ENCODE measurements at places on chromosomes 1 and 21.

GRCh38 chr1:10943991-10944730 lies 68.3 kb upstream of the TARDBP start:
- no peak for DNase-seq

DNA sequence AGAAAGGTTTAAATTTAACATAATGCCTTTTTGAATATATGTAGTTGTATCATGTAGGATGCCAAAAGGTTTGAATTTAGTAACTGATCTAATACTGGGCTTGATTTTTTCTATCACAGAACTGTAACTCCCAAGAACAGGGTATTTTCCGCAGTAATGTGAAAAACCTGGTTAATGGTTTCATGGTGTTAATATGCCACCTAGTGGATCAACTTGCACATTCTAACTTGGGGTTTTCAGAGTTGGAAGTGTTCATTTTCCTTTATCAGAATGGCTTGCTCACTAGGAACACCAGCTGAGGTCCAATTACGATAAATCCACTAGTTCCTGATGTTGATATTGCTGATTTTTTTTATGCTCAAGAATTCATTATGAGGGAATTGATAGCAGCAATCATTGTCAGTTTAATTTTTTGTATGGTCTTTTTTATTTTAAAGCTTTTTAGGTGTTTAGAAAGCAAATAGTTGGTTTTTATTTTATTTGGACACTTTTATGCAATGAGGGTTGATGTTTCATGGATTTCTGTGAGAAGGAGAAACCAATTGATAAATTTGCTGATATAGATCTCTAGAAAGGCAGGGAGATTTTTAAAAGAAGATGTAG lies 157.2 kb downstream of the PLA2G4A start:
- DNase-seq = peak; percentile 42

DNA sequence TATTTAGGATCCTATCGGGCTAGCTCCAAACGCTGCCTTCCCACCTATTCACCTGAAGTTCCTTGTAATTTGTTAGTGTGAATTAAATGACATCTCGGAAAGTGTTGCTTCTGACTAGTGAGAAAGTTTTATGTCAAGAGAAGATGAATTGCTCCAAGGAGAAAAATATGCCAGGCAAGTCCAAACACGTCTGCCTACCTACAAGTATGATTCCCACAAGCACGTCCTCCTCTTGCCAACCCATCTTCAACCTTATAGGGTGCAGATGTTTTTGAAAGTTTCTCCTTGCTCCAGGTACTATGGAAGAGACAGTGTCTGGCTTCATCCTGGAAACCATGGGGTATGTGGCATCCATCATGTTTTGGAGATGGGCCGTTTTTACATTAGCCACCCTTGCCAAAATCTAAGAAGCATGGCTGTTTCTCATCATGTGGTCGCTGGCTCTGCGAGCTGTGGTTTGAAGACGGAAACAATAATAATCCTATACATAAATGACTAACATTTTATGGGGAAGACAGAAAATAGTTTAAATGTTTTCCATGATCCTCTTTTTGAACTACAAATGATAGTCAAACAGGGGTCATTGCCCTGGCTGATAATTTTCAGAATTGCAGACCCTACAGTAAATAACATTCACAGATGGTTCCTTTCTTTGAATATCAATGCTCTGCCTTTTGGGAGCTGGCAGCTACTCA lies 505.8 kb downstream of the SMYD3 start:
- peak; percentile 70 for DNase-seq

GRCh38 chr1:117694543-117694942 lies 88.7 kb downstream of the TENT5C start:
- peak; percentile 23 for DNase-seq

DNA sequence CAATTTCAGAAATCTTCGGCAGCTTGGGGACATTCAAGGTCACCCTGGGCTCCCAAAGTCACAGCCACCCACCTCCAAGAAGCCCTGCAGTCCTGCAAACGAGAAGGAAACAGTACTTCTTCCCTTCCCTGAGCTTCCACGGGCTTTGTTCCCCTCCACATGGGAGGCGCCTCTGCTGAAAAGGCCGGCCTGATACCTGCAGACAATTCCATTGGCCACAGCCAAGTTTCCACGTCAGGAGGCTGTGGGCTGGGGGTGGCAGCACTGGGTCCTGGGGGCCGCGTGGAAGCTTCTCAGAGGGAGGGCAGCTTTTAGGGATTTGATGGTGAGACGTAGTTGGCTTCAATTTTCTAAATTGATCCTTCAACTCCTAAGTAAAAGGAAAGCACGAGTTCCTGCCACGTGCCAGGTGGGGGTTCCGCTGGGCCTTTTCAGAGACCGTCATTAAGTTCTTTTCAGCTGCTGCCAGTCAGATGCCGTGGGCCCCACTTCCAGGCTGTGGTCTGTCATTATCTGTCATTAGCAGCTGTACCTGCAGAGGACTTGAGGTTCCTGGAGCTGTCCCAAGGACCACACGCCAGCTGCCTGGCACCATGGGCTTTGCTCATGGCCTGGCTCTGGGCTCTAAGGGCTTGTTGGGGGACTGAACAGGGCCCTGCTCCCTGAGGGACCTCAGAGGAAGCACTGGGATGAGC lies 98.7 kb downstream of the CRYAA start:
- DNase-seq = no peak

GRCh38 chr1:118325550-118326225 lies 140.7 kb upstream of the SPAG17 start:
- no peak for DNase-seq

- DNase-seq = peak; percentile 35
Observed at GRCh38 chr1:222644636-222644980, 26.7 kb downstream of the MIA3 start.

GRCh38 chr1:27614625-27615344 lies 10.8 kb upstream of the AHDC1 start:
- DNase-seq = no peak

- no peak for DNase-seq
Observed at GRCh38 chr21:42747746-42748351, 94.4 kb downstream of the PDE9A start.

GRCh38 chr1:30049748-30050296 lies 673.6 kb downstream of the MATN1 start:
- DNase-seq = no peak

DNA sequence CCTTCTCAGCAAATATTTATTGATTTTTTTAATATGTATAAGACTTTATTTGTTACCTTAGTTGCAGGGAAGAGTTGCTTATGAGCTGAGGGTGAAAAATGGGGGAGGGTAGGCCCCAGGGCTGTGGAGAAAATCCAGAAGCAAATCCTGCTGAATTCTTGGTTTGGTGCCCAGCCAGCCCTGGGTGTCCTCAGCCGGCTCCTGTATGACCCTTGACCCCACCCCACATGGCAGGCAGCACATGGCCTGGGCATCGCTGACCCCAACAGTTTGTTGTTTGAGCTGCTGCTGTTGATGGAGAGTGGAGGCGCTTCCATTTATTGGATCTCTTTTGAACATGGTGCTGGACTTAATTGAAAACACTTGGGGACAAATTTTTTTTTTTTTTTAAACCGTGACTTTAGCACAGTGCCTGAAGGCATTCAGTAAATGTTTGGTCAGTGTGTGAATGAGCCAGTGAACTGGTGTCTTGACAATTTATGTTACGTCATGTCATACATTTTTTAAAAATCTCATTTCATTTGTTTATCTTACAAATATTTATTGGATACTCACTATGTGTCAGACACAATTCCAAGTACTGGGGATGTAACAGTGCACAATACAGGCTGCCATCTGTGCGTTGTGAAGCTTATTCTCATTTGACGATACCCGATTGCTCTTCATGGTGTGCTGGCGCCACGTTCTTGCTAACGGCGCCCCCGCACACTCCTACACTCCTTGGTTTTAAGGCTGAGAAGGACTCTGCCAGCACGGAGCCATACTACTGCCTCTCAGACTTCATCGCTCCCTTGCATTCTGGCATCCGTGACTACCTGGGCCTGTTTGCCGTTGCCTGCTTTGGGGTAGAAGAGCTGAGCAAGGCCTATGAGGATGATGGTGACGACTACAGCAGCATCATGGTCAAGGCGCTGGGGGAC lies 98.8 kb downstream of the MTR start:
- no peak for DNase-seq

DNA sequence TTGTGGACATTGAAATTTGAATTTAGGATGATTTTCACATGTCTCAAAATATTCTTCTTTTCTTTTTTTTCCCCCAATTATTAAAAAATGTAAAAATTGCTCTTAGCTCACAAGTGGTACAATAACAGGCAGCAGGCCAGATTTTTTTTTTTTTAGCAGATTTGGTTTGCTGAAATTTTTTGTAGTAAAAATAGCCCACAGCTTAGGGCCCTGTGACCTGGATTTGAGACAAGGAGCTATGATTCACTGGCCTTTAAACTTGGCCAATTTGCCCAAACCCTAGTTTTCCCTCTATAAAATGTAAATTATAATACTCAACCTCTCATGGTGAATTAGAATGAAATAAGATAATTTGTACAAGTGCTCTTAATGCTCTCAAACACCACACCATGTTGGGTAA lies 253.8 kb downstream of the DYRK1A start:
- no peak for DNase-seq

All from MV-4-11 (cell line).